AG08396 (cell line): ENCODE measurements at places on chromosomes 11 and 22.

DNA sequence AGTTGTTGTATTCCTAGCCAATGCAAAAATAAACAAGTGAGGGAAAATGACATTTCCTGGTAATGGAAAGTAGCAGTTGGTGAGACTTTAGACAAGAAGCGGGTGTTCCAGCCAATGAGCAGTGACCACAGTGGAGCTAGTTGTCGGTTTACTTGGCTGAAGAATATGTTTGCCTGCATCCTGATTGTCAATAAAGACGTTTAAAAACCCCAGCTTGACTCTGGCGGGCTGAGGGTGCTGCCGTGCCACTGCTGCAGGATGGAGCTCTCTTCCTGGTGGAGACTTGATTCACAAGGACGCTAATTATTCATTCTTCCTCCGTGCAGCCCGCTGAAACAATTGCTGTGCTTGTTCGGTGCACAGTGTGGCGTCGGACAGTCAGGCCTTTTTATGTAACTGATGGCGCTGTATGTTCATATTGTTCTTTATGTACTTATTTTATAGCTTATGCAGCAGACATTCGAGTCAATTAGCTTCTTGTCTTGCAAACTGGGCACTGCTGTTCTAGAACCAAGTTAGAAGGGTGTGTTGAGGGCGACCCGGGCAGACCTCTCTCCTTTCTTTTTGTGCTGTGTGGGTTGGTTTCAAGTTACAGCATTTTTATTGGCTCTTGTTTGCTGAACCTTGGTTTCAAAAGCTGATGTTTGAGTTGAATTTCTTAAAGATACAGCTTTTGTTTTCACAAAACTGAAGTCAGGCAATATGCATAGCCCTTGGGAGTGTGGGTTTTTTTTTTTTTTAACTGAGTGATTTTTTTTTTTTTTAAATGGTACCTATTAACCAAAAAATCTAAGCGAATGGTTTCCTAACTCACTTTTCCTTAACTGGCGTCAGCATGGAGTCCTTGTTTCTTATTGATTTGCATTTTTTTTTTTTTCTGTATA, 153.9 kb downstream of the TEAD1 start:
- peak; percentile 54 for DNase-seq

DNA sequence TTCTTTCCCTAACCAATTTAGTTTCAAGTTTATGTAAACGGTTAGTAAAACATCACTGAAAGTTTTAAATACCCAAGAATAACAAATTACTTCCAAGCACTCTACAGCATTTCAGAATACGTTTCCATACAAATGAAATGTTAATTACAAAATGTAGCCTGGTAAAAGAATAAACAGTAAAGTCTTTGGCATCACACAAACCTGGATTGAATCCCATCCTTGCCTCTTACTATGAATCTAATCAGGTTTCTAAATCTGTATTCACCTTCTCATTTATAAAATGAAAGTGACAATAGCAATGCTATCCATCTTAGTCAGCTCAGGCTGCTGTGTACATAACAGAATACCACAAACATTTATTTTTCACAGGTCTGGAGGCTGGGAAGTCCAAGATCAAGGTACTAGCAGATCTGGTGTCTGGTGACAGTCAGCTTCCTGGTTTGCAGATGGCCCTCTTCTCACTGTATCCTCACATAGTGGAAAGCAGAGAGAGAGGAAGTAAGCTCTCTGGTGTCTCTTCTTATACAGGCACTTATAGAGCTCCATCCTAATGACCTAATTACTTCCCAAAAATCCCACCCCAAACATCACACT, 19.2 kb downstream of the FAM168A start:
- DNase-seq, result no peak

GRCh38 chr11:96875712-96876111, 485.9 kb downstream of the JRKL start:
- DNase-seq, result no peak

DNA sequence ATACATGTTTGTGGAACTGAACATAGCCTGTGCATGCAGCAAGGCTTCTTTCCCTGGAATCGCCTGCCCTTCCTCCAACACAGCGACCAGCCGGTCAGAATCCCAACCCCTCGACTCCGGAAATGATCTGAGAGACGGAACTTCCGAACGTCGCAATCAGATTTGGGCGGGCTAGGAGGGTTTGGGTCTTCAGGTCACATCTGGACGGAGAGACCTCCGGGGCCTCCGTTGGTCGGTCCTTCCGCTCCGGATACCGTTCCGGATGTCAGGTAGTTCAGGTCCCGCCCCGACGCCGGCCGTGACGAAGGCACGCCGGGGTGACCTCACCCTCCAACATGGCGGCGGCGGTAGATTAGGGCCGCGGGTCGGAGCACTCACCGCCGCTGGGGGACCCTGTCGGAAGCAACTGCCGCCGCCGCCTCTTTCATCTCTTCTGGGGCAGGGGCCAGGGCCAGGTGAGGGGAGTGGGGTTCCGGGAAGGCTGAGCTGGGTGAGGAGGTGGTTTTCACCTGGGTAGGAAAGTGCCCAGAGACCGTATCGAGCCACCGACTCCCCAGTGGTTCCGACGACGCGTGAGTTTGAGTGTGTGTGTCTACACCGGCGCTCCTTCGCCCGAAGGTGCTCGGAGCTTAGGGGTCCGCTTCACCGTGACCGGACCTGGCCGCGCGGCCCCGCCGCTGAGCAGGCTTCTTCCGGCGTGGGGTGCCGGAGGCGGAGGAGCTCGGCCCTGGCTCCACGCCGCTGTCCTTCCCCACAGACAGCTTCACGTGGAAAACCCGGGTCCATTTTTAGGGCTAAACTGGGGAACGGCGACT, at the start of gene BCL2L13:
Gene BCL2L13, plus strand, starts transcription at position 326 of the 815 bp plus-strand sequence. CDS start 16,955 bp downstream, outside the sequence.
- DNase-seq, result peak; percentile 90

DNA sequence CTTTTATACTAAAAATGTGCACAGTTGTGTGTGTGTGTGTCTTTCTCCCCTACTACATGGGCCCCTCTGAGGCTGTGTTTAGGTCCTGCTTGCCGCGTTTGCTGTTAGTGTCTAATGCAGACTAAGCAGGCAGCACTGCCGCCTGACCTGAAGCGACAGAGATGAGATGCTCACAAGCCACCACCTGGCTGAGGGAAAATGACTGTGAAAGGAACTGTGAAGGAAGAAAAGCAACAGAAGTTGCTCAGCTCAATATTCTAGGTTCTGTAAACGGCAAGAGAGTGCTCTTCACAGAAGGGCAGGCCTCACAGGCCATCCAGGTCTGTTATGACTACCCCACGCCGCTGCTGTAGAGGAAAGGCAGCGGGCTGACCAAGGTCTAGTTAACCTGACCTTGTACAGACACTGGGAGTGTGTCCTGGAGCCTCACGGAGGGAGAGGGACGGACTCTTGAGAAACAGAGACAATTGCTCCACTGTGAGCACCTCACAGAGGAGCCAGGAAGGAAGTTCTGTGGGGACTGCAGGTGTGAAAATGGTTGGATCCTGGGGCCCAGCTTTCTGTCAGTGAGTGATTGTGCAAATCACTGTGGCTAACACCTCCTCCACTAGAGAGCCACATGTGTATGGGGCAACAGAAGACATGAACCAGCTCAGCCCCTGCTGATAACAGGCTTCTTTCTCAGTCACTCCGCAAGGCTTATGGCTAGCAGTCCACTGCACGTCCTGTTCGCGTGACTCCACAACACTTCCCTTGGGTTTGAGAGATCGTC, 31.3 kb upstream of the YPEL1 start:
- no peak for DNase-seq

DNA sequence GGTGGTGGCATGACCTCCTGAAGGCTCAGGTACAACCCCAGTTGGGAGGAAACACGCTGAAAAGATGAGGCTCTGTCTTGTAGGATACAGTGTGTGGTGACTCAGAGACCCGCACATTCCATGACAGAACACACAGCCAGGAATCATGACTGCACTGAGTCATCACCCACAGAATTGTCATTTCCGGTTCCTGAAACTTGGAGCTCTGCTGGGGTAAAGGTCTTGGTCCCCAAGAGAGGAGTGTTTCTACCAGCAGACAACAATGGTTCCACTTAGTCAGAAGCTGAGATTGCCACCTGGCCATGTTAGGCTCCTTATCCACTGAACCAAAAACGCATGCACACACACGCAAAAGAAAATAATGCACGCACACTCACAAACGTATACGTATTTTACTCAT, 31.5 kb upstream of the CYB5R3 start:
- DNase-seq, result peak; percentile 92

GRCh38 chr22:43246188-43246587, 59.3 kb upstream of the TTLL12 start:
- DNase-seq, result no peak
